ENCODE measurements at places on chromosomes 12 and 14.

GRCh38 chr14:68683326-68683725 is 109.5 kb downstream of the ZFP36L1 start:
- no peak for DNase-seq

- no peak for DNase-seq
Measured at GRCh38 chr12:108638141-108638827, 4.6 kb upstream of the SELPLG start.

DNA sequence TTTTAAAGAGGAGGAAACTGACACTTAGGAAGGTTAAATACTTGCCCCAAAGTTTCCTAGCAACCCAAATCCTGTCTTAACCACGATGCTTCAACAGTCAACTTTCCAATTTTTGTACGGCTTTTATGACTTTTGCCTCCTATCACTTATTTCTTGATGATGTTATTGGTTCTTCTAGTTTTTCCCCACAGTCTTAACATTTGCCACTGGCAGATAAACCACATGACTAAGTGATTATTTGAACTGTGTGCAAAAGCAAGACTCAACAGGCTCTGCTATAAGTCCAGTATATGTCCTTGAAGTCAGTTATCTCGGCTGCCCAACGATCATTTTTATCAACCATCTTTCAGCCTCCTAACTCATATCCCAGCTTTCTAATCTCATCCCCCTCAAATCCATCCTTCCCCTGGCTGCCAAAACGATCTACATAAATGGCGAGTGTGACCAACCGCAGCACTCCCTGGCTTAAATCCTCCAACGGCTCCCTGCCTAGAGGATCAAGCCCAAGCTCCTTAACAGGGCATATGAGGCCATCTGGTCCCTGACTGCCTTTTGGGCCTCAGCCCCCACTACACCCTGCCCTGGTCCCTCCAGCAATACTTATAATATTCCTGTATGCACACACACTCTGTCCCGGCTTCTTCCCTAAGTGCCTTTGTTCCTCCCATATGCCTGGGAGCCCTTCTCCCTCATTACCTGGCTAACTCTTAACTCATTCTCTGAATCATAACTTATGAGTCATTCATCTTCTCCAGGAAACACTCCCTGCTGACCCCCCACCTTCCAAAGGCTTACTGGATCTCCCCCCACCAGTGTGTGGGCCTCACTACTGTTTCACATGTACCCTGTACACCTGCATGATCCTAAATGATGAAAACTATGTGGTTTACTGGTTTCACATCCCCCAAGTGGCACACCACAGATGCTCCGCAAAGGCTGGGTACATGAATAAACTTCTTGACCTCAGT is 8.8 kb downstream of the VPS37B start:
- peak; percentile 86 for DNase-seq

DNA sequence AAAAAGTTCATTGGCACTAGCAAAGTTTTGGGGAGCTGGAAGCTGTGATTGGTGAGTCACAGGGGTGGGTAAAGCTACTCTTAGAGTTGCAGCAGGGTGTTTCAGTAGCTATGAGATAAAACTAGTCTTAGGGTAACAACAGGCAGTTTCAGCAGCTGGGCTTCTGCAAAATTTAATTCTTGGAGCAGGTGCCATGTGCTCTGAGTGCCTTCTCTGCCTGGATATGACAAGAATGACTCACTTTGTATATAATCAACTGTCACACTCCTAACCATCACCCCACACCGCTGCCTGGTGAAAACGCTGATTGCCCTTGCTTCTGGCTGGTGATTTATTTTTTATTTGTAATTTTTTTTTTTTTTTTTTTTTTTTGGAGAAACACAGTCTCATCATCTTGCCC is 10.5 kb upstream of the PLBD2 start:
- DNase-seq, result no peak

DNA sequence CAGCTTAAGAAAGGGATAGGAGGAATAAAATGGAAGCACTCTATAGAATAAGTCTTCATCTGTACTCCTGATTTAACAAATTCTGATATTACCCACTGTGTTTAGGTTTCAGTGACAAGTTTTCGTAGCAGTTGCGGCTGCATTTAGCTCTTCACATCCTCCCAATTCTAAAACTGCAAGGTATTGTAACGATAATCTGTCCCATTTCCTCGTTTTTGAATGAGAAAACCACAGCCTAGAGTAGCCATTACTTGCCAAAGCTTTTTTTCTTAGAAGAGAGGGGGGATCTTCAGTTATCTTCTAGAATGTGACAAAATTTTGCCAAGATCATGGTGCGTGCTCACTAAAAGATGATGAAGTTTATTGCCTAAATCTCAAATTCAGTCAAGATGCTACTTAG is 155.8 kb downstream of the PDE3A start:
- no peak for DNase-seq
